Fibroblast of skin of right biceps (primary cell): ENCODE measurements at places on chromosomes 1 and 21.

DNA sequence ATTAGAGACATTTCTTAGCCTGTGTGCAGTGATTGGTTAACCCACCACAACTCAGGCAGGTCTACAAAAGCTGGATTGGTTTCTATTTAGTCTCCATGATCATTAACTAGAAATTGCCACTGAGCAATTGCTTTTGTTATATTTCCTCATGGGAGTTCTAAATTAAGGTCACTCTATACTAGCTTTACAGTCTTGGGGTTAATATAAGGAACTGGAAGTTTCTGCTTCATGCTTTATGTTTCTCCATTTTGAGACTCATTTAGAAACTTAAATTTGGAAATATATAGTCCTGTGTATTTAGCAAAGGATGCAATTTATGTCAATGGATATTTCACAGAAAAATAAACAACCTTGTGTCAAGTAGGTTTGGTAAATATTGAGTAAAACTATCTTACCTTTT is 137.5 kb downstream of the HLX start:
- no peak for DNase-seq

GRCh38 chr1:239951511-239952140 is 140.1 kb upstream of the FMN2 start:
- peak; percentile 59 for DNase-seq

- peak; percentile 93 for DNase-seq
Observed at GRCh38 chr1:84156210-84156621, 12.1 kb downstream of the PRKACB start.

- DNase-seq, result no peak
Observed at GRCh38 chr1:181347495-181348390, 135.6 kb upstream of the CACNA1E start.

- no peak for DNase-seq
Observed at GRCh38 chr21:44084496-44085241, 22.5 kb upstream of the PWP2 start.

- DNase-seq, result peak; percentile 25
Observed at GRCh38 chr1:6148497-6149241, 31.5 kb downstream of the CHD5 start.

DNA sequence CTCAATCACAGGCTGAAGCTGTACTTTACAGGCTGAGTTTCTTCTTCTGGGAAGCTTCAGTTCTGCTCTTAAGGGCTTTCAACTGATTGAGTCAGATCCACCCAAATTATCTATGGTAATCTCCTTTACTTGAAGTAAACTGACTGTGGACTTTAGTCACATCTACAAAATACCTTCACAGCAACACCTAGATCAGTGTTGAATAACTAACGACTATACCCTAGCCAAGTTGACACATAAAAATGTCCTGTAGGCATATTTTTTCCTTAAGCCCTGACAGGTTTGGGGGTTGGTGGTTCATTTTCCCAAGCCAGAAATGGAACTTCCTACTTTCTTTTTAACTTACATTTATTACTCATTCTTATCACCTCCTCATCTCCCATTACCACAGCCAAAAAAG is 42.9 kb upstream of the PRKACB start:
- no peak for DNase-seq

DNA sequence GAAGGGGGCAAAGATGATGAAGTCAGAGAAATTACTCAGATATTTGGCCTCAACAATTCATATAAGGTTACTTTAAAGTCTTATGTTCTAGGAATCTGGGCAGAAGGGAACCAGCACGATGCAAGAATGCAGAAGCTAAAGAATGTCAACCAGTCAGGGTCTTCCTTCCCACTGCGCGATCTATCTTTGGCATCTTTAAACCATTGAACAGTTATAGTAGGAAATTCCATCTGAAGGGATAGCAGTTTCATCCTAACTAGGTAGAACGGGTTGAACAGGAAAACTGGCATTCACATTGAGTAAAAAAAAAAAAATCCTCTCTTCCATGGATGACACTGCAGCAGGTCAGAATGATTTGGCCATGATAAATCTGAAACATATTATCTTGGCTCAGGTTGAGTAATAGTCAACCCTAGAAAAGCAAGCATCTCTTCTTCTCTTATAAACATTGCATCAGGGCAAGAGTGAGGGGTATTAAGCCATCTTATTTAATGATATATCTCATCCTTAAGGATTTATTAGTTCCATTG is 6.3 kb downstream of the CRCT1 start:
- DNase-seq, result no peak

- DNase-seq, result peak; percentile 57
Observed at GRCh38 chr1:23799570-23800399, 769 bp downstream of the GALE start.

GRCh38 chr1:91273875-91274274 is 130.8 kb downstream of the HFM1 start:
- peak; percentile 4 for DNase-seq

GRCh38 chr1:79104617-79105016 is 98.1 kb upstream of the ADGRL4 start:
- no peak for DNase-seq

DNA sequence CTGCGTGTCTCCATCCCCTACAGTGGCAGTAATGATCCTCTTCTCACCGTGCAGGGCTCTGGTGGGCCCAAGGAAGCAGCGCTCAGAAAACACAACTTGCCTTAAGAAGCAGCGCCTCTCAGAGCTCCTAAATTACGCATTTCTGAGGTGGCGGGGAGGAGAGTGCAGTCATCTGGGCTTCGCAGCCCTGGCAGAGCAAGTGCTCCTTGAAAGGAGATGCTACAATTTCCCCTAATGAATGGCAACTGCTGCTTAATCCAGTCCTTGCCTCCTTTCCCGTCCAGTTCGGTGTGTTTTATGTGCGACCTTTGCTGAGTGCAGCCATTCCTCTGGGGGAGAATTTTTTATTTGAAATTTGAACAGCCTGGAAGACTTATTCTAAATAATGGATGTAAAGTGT is 287.3 kb downstream of the PTPRU start:
- no peak for DNase-seq

GRCh38 chr1:165851034-165851658 is 23.7 kb downstream of the UCK2 start:
- DNase-seq, result peak; percentile 25

DNA sequence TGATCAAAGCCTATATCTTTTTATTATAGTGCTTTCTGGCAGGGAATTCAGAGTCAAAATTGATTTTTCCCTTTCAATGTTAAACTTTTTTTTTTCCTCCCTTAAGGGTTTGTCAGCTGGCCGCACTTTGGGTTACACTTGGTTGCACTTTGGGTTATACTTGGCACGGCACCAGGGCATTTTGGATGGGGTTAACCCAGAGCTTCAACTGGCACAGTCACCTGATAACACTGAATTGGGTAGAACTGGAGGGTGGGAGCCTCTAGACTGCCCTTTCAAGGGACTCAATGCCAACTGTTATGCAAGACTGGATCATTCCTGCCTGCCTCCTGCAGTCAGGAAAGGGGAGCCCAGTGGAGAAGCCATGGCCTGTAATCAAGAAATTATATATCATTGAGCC is 211.5 kb downstream of the KCNJ6 start:
- no peak for DNase-seq

GRCh38 chr1:232968965-232969364 is 18.6 kb downstream of the NTPCR start:
- DNase-seq, result no peak

GRCh38 chr1:11531943-11532342 is 53.0 kb downstream of the DISP3 start:
- no peak for DNase-seq

DNA sequence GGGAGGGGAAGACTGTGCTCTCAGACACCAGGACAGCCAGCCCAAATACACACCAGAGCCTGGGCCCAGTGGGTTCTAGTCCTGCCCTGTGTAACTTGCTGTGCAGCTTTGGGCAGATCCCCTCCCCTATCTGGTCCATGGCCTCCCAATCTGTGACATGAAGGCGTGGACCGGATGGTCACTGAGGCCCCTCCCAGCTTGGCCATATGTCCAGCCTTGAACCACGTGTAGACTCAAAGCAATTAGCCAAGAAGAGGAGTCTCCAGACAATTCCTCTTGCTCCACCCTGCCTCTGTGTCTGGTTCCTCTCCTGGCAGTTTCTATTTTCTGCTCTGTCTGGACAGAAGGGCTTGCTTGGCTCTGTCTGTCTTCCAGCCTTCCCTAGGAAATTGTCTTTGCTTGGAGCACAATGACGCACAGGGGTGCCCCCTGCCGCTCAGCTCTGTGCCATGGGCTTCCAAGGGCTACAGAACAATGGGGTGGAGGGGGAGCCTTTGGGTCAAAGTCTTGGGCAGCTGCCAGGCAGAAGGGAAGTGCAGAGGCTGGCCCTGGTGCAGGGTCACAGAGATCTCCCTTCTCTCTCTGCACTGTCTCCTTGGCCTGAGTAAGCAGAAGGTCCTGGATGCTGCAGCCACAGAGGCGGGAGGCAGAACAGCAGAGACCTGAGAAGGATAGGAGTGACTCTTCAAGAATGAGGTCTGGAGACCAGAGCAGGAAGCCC is 66.1 kb downstream of the TENT5C start:
- no peak for DNase-seq

GRCh38 chr1:96962751-96963211 is 241.2 kb downstream of the PTBP2 start:
- peak; percentile 72 for DNase-seq

GRCh38 chr1:27299385-27300271 is 22.3 kb upstream of the TMEM222 start:
- DNase-seq, result peak; percentile 100

GRCh38 chr1:52152572-52152971 is 10.7 kb downstream of the ZFYVE9 start:
- no peak for DNase-seq

DNA sequence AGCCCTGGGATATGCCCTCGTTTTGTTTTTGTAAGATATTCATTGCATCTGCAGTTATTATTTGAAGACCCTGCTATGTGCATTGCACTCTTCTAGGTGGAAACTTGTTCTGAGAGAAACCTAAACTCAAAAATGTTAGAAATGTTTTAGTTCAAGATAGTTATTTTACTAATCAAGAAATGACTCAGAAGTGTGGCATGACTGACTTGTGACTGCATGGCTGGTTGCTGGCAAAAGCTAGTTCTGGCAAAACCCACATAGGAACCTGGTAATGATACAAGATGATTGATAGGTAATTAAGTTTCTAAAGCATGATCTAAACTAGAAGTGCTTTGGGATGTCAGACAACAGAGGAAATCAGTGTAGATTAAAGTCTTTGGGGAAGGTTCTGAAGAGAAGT is 33.8 kb upstream of the NFASC start:
- DNase-seq, result peak; percentile 23

GRCh38 chr1:18751425-18751824 is 108.0 kb downstream of the TAS1R2 start:
- no peak for DNase-seq

- no peak for DNase-seq
Observed at GRCh38 chr1:150748878-150749719, 16.5 kb downstream of the CTSS start.

DNA sequence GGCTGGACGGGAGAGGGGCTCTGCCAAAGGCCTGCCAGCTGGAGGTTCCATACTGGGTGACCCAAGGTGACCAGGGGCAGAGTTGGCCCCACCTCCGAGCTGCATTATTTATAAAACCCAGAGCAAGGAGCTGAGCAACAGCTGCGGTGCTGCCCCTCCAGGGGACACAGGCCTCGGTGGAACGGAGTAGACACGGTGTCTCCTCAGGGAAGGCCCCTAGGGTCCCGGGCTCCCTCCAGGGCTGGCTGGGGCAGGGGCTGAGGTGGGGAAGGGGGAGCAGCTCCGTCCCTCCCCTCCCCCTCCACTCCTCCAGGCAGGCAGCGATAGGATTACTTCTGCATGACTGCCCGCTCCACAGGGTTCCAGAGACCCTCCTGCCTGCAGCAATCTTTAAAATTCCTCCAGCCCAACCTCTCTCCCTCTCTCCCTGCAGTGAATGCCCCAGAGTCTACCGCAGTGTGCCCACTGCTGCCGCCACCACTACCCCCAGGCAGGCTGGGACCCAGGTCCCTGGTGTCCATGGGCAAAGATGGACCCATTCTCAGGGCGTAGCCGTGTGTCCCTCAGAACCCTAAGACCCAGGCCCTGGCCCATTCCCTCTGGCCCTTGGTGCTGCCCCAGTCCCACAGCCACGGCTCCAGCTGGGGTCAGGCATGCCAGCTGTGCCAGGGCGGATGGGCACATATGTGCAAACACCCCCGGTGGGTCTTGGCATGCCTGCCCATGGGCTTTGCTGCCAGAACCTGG is 10.8 kb downstream of the AHDC1 start:
- no peak for DNase-seq

GRCh38 chr1:153957744-153958110 is 685 bp downstream of the CRTC2 start:
- no peak for DNase-seq

GRCh38 chr1:9822897-9823692 is 670 bp downstream of the CLSTN1 start:
- DNase-seq, result no peak

- DNase-seq, result peak; percentile 58
Observed at GRCh38 chr1:230868736-230869385, 540 bp upstream of the C1orf198 start.

DNA sequence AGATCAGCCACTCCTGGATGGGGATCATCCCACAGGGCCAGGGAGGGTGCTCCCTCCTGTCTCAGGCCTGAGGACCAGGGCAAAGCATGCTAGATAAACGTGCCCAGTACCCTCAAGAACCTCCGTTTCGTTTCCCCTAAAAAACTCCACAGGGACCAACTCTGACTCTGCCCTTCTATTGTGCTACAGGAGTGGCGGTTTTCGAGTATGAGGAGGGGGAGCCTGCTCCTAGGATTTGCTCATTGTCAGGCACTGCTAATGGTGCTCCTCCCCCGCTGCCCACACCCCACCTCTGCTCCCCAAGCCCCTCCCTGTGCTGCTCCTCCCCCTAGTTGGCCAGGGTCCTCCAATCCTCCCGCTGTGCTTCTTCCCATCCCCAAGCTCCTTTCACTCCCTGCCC is 32.0 kb downstream of the PGBD5 start:
- no peak for DNase-seq

DNA sequence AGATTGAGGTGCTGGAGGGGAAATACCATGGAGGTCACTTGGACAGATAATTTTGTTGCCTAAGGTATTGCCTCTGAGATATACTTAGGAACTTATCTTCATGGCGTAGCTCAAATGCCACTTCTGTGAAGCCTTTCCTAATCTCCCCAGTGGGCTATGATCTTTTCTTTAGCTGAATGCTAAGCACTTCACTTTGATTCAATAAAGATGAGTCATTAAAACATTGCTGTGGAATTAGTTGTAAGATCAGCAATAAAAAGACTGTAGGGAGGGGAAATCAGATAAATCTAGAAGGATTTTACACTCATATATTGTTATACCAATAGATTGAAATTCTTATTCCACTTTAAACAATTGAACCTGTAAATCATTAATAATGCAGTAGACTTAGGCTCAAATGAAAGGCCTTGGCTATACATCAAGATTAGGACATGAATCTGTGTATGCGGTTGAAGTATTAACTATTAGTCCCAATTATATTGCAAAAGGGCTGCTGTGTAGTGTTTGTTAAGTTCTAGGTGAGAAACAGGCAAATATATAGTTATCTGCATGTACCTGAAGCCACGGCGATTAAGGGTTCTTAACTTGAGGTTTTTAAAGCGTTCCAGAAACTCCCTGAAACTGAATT is 19.2 kb upstream of the MAGOH start:
- peak; percentile 26 for DNase-seq

- peak; percentile 11 for DNase-seq
Observed at GRCh38 chr1:27430903-27431600, 38.6 kb downstream of the GPR3 start.
